H54 (cell line): ENCODE measurements at places on chromosomes 4 and X.

DNA sequence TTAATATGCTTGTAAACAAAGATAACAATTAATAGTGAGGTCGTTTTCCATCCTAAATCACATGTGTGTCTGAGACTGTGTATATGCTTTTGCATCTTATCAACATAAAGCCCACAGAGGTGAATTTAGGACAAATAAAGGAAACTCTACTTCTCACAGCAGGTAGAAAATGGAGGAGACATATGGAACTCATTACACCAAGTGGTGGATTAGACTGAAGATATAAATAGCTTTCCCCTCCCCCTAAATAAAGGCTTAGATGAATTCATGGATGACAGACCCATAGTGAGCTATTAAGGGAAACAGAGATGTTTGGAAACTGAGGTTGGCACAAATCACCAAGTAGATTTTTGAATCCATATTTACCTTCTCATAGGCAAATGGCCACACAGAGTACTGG lies 79.7 kb downstream of the GRIA3 start:
- no peak for DNase-seq

DNA sequence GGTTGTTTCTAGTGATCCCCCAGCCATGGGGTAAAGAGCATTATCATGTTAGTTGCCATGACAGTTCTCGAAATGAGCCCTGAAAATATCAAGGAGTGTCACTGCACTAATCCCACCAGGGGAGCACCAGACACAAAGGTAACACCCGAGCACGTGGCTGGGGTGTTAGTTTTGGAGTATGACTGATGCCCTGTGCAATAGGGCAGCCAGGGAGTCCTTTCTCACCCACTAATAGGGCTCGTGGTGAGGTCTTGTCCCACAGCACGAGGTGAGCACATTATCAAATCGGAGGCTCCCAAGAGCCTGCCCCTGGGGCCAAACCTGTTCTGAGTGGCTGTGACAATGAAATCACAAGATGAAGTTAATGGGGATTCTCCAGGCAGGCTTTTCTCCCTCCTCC lies 9.6 kb downstream of the MAMLD1 start:
- no peak for DNase-seq

DNA sequence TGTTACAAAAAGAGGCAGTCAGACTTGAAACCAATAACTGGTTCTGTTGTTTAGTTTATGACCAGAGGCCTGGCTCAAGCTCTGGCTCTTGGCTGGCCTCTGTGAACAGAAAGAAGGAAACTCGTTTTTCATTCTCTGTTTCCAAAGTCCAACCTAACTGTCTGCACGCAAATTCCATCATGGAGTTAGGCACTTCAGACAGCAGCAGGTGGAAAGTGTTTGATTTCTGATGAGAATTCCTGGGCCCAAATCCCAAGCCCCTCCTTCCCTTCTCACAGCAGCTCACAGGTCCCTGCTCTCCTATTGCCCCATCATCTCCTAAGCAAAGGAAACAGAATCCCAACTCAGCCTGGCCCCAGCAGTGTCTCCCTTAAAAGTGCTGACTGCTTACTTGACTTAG lies 42.8 kb upstream of the FGF16 start:
- no peak for DNase-seq

GRCh38 chr4:80489798-80490197 lies 154.3 kb downstream of the CFAP299 start:
- DNase-seq = no peak

DNA sequence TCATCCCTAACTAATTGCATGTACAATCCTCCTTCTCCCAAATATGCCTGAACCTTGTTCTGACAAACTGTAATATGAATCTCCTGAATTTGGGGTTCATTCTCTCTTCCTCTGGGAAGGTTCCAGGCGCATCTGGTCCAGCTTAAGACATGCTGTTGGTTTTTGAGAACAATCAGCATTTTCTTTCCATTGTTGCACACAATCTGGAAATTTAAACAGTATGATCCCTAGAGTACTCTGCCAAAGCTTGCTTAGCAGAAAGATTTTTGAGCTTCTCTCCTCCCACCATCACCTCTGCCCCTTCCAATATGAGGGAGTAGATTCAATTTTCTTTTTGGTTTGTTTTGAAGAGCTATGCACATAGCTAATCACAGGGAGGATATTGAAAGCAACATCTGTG lies 50.1 kb downstream of the SRPX start:
- no peak for DNase-seq

DNA sequence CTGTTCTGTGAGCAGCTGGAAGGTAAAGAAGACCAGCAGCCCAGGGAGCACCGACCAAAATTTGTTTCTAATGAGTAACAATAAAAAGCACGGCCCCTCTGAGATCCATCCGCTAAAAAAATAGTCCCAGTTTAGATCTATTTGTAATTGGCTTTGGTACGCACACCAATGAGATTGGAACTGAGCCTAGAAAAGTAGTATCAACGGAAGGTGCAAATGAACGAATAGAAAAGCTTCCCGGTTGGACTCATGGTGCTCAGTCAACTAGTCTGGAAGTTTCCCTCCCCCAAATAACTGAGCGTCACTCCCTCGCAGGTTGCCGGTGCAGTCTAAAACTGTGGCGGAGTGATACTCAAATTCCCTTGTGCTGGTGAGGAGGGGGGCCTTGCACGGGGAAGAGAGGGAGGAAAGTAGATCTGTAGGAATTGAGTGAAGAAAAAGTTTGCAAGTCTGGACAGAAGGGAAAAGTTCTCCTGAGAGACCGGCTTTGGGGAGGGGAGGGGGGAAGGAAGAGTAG lies at the start of gene COL4A5:
Gene COL4A5, plus strand, starts transcription at position 413 of the 517 bp plus-strand sequence. CDS start 288 bp downstream, outside the sequence.
- DNase-seq = peak; percentile 44

GRCh38 chr4:1462768-1463075 lies 56.5 kb upstream of the NKX1-1 start:
- no peak for DNase-seq
